Daoy (cell line): ENCODE measurements at places on chromosomes 1 and 21. TPM values are rescaled to one million over a fixed set of nuclear protein-coding genes. Genes with fewer than 3 reads are reported as not detected.
A peak's percentile ranks its signal among the peaks of the same experiment; 100 is the strongest.

DNA sequence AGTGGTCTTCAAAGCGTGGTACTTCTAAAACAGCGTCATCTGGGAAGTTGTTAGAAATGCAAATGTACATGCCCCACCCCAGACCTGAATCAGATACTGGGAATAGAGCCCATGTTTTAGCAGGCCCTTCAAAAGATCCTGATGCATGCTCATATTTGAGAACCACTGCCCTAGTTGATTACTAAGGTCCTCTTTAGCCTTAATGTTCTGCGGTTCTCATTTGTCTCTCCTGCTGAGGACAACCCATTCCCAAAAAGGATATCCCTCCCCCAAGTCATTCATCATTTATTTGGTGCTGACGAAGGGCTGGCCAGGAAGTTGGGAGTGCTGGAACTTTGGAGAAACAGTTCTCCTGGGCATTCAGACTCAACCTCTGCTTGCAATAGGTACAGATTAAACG lies 92.4 kb upstream of the RALGPS2 start:
- DNase-seq = peak; percentile 67

The IL20 gene
- total RNA-seq = not detected in 2 replicates

The KCNE2 gene
- not detected in 2 replicates for total RNA-seq

GRCh38 chr1:177505905-177506590 lies 335.3 kb downstream of the BRINP2 start:
- DNase-seq = no peak

GRCh38 chr1:226680653-226681052 lies 58.4 kb downstream of the ITPKB start:
- no peak for DNase-seq

GRCh38 chr1:28560886-28561285 lies 8.0 kb downstream of the TRNAU1AP start:
- DNase-seq = no peak

GRCh38 chr1:207173396-207173795 lies 69.4 kb downstream of the C4BPA start:
- no peak for DNase-seq

- no peak for DNase-seq
Measured at GRCh38 chr1:228178737-228179684, 13.4 kb downstream of the IBA57 start.

The RPTN gene
- total RNA-seq = not detected in 2 replicates

DNA sequence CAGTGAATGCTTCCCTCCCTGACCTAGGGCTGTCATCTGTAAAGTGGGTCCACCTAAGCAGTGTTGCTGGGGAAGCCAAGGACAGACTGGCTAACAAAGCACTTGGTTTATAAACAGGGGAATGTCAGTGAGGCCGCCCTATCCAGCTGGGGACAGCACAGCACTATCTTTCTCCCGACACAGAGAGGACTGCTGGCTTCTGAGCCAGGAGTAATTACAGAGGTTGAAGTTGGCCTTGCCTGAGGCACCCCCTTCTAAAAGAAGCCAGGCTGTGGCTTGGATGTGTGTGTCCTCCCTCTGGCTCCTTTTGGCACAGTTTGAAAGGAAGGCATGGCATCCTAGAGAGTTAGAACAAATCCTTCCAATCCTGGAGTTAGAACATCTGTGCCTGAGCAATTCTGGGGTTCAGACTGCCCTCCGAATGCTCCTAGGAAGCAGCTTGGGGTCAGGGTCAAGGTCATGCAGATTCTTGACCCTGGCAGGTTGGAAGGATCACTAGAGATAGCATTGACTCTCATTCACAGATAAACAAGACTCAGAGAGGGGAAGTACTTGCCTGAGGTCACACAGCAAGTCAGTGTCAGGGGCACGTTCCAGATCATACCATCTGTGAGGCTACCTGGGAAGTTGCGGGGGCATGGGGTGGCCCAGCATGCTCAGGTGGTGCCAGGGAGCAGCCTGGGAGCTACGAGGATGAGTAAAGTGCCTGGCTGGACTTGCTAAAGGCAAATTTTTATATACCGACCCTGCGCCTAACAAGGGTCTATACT lies 1.3 kb upstream of the LDLRAP1 start:
- DNase-seq = no peak

DNA sequence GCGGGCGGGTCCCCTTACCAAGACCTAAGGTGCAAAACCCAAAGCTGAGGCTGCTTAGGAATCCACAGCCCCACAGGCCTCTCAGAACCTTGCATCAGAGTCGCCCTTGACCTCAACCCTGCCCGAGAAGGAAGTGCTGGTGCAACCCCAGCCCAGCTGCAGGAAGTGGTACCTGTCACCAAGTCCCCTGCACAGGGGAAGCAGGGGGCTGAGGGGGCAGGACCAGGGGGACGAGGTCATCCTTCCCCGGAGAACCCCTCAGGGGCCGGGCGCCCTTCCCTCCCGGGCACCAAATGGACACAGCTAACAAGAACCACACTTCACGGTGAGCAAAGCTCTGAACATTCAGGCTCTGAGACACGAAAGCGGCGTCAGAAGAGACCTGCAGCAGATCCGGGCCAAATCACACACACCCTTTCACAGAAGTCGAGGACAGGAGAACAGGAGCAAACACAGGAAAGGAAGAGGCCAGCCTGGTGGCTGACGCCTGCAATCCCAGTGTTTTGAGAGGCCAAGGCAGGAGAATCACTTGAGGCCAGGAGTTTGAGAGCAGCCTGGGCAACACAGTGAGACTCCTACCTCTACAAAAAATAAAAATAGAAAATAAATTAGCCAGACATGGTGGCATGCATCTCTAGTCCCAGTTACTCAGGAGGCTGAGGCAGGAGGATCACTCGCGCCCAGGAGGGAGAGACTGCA lies 6.4 kb downstream of the ITGB2 start:
- DNase-seq = no peak

The CD2 gene
- not detected in 2 replicates for total RNA-seq

DNA sequence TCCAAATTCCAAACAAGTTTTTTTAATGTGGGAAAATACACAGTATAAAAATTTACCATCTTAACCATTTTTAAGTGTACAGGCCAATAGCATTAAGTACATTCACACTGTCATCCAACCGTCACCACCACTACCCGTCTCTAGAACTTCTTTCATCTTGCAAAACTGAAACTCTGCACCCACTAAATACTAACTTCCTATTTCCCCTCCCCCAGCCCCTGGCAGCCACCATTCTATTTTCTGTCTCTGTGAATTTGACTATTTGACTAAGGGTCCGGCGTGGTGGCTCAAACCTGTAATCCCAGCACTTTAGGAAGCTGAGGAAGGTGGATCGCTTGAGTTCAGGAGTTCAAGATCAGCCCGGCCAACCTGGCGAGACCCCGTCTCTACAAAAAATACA lies 36.1 kb downstream of the CLSTN1 start:
- no peak for DNase-seq

DNA sequence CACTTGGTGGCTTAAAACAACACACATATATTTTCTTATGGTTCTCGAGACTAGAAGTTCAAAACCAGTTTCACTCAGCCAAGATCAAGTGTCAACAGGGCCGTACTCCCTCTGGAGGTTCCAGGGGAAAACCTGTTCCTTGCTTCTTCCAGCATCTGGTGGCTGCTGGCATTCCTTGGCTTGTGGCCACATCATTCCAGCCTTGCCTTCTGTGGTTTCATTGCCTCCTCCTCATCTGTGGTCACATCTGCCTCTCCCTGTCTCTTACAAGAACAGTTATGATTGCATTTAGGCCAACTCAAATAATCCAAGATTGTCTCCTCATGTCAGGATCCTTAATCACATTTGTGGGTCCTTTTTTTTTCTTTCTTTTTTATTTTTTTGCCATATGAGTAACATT lies 240.7 kb upstream of the HOOK1 start:
- peak; percentile 96 for DNase-seq

GRCh38 chr1:218585511-218586184 lies 240.5 kb downstream of the TGFB2 start:
- DNase-seq = peak; percentile 80

The TUT4 gene
- 15.5 and 29.6 TPM in 2 replicates for total RNA-seq

- peak; percentile 27 for DNase-seq
Measured at GRCh38 chr1:226635456-226635941, 86.9 kb downstream of the STUM start.

DNA sequence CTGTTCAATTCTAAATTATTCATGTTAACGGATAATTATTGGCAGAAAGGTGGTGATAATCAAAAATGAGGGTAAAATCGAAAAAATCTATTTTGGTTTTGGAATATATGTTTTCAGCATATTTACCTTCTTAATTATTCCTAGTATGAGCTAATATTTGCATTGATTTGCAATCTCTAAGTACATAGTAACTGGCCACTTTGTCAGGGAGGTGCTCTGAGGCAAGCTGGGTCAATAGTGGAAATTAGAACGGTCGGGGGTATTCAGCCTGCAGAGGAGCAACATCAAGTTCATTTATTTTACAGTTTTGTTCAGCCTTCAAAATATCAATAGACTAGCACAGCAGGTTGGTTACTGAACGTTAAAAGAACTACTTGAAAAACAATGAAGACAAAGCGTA lies 1.8 kb downstream of the OTUD7B start:
- DNase-seq = no peak

GRCh38 chr1:192491804-192492554 lies 83.6 kb upstream of the RGS1 start:
- peak; percentile 38 for DNase-seq

DNA sequence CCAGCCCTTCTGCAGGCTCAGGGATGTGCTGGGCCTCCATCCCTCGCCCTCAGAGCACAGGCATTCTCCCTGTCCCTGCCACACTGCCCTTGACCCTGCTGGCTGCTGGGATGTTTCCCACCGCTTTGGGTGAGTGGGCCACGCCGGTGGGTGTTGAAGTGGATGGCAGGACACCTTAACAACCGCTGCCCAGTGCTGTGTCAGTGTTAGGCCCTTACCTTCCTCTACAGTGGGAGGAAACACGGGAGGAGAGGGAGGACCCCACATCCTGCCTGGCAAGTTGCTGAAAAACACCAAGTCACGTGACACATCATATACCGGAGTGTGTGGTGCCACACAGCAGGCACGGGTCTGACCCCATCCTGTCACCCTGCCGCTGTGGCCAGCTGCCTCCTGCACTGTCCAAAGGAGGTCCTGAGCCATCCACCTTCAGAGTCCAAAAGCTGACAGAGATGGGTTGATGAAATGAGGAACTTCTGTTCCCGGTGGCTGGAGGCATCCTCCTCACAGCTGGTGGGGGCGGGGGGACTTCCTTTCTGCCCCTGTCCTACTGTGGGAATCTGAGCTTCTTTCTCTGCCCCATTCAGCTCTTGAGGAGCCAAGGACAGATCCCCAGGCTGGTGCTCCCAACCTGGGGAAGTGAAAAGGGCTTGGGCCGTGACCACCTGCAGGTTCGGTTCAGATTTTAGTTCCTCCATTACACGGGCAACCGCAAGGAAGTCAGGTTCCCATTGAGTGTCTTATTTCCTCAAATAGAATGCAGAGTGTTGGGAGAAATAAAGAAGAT lies 3.2 kb upstream of the THEMIS2 start:
- no peak for DNase-seq

DNA sequence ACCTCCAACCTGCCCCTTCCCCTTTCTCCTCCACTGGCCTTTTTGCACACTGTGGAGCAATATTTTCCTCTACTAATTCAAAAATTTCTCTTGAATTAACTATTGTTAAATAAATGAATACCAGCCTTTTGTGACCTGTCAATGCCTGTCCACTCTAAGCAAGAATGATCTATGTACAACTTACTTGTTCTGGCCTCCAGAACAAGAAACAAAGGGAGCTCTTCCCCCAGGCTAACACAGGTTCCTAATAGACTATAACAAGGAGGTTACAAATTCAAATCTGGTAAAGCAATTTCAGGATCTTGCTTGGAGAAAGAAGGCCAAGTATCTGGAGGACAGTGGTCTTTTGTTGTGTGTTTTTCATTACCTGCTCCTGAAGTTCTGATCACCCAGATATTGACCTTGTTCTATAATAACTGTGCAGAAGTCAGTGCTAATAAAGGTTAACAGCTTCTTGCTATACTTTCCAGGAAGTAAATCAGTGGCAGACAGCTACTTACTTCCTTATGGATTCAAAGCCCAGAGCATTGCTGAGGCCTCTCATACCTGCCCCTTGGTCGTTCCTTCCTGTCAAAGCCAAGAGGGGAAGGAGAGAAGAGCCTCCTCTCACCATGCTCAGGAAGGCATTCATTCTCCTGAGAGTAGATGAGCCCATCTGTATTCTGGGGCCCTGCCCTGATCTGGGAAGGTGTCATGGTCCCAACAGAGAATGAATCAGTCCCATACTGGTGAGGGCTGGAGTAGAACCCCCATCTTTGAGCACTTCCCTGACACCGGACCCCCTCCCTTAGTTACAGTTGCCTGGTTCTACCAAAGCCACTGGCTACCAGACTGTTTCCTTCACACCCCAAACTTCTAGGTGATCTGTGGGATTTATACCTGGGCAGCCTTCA lies 56.8 kb downstream of the DESI2 start:
- DNase-seq = no peak

- DNase-seq = no peak
Measured at GRCh38 chr1:176469450-176470010, 6.6 kb downstream of the PAPPA2 start.

GRCh38 chr1:7313826-7314225 lies 457.3 kb upstream of the VAMP3 start:
- DNase-seq = no peak

DNA sequence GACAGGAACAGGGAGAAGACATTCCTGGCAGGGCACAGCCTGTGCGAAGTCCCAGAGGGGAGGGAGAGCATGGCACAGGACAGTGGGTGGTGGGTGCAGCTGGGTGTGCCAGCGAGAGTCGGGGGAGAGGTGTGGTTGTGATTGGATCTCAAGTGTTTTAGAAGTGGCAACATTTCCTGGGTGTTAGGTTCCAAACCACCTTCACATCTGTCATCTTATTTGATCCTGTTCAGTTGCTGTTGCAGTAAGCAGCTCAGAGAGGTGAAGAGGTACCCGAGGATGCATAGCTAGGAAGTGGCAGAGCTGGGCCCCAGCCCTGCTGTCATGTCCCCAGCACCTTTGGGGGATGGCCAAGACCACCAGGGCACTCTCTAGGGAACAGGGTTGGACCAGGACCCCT lies 22.0 kb upstream of the DISP3 start:
- DNase-seq = no peak

DNA sequence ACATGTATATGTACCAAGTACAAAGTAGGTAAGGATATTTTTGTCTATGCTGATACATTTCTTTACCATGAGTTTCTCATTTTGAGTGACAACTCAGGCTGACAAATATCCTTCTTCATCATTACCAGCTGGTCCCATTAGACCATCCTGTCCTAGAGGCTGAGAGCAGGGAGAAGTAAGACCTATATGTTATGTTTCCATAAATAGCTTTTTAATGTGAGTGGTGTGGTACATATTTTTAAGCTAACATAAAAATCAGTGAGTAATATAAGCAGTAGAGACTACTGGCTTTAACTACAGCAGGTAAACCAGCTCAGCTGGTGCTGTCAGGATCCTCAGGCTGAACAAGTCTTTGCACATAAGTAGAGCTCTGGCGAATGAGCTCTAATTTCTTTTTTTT lies 62.4 kb downstream of the CLEC20A start:
- DNase-seq = no peak

GRCh38 chr1:58619286-58620054 lies 42.4 kb upstream of the TACSTD2 start:
- no peak for DNase-seq

DNA sequence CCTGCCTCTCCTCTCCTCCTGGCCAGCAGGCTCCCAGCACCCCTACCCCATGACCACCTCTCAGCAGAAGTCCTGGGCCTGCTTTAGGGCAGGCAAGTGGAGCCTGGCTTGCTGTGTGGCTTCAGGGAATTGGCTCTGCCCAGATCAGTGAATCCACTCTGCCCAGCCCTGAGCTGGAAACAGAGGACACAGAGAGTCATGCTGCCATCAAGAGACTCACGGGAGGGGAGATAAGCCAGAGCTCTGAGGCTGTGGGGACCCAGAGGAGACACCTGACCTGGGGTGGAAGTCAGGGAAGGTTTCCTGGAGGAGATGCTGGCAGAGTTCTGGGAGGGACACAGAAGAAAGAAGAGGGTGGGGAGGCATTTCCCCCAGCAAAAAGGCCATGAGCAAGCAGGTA lies 54.2 kb downstream of the GLIS1 start:
- DNase-seq = no peak
